ENCODE measurements at places on chromosomes 11 and 22. TPM values are rescaled to one million over a fixed set of nuclear protein-coding genes. Genes with fewer than 3 reads are reported as not detected.

- no peak for DNase-seq
These were observed 54.1 kb downstream of the CEP164 start for GRCh38 chr11:117381481-117382387.

- no peak for DNase-seq
These were observed 79.1 kb upstream of the CLPB start for GRCh38 chr11:72513411-72513810.

DNA sequence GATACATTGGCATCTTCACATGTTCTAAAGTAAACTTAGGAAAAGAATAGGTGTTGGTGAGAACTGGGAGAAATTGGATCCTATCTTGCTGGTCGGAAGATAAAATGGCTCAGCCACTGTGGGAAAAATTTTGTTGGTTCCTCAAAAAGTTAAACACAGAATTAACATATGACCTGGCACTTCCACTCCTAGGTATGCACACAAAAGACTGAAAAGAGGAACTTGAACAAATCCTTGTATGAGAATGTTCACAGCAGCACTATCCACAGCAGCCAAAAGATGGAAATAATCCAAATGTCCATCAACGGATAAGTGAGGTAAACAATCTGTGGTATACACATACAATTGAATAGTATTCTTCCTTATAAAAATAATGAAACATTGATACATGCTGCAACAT, 4.8 kb upstream of the TPH1 start:
- no peak for DNase-seq

DNA sequence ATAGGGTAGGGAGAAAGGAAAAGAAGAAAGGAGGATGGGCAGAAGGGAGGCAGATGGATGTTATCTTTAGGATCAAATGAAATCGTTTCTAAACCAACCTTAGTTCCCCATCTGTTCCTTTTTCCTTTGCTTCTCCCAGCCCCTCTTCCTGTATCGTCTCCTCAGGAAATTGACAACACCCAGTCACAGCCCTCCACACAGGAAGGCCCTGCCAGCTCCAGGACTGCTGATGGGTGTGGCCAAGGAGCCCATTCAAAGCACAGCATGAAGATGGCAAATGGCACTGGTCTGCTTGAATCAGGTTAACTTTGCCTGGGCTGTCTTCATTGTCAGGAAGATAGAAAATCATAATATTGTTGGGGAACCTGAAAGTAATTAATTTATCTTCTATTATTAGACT, 164.8 kb downstream of the C11orf87 start:
- no peak for DNase-seq

DNA sequence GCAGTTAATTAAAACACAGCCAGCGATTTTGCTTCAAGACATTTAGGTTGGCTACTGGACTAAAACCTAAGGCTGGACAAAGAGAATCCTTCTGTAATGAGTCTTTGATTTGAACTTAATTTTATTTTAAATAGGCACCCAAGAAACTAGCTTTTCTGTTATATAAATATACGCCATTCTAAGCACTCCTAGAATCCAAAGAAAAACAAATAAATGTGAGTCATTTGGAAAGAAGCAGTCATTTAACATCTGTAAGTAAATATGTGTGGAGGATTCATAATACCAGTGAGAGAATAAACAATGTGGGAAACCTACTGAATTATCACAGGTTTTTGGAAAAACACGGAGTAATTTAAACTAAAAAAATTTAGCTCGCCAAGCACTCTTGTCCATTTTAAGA, 1.2 kb upstream of the TECTA start:
- no peak for DNase-seq

DNA sequence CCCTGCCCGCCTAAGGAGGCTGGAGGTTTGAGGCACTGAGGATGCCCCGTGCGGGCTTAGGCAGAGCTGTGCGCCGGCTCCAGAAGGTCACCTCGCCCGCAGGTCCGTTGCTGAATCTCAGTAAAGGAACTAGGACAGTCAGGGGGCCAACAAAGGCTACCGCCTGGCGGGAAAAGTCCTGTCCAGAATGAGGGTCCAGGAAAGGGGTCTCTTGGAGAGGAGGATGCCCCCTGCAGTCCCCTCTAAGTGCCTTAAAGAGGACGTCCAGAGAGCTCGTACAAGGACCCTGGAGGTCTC, 548 bp downstream of the PVALB start:
- DNase-seq: no peak

DNA sequence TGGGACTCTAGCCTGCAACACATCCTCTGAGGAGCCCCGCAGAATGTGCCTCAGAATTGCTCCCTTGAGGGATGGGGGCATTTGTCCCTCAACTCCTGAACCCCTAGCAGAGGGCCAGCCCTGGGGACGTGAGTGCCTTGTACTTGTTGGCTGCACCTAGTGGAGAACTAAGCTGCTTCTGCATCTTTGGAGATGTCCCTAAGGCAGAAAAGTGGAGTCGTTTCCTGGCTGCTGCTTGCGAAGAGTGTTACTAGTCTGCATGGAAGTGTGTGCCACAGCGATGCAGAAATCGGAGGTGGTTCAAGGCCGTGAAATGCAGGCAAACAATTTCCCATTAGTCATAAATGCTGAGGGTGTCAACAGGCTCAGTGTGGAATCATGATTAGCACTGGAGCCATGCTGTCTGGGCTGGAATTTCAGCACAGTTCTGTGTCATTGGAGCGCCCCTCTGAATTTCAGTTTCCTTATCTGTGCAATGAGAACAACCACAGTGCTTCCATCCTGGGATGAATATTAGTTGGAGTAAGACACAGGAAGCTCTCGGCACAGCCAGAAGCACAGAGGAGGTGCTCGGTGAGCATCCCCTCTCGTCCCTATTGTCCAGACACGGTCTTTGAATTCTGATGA, 56.5 kb downstream of the MIAT start:
- no peak for DNase-seq

DNA sequence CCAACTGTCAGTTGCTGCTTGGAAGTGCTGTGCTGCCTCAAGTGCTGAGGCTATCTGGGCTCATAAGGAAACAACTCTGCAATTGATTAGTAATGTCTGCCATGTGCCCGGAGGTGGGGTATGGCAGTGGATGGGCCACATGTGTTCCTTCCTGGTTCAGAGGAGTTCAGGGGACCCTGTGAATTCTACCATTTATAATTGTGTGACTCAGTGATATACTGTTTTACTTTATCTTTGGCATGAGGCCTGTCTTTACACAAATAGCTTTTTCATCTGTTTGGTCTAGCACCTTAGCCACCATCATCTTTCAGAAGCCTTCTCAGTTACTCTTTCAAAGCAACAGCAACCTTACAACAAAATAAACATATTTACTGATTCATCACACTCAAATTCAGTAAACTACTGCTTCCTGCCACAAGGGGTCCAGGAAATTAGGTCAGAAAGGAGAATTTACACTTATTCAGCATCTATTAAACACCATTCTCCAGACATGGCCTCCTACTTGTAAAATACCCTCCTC, 20.9 kb downstream of the DKK3 start:
- no peak for DNase-seq

DNA sequence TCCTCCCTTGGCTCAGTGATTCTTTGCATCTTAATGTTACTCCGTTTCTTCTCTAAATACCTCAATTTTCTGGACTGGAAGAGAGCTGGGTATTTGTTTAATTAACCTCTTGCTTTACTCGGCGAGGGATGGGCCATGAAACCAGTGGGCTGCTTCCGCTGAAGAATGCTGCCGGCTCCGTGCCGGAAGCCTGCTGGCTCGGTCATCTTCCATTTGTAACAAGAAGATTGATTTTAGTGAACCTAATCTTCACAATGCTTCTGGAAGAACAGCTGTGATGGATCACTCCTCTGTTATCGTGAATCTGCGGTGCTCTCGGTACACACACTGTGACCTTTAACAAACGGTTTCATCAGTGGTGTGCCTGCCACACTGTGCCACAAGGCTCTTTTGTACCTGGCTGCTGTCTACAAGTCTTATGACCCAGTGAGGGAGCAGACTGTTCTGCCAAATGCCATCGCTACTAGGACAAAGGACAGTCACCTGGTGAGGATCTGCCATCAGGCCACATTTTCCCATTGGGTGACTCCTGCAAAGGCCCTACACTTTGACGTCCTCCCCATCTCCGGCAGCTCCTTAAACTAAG, 25.3 kb upstream of the PARVB start:
- peak; percentile 43 for DNase-seq

DNA sequence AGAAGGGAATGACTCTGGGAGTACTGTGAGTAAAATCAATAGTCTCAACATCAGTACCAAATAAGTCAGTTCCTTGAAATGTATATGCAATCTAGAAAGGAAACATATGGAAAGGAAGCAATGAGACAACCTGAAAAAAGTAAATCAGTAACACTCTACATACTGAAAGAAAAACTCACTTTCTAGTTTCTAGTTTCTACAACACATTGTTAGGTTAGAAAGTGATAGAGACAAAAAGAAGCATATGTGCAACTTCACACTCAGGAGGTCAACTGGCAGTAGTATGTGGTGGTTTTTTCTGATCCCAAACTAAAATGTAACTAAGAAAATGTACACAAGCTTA, 156.5 kb upstream of the SOX6 start:
- no peak for DNase-seq

GRCh38 chr22:27199354-27199753, 542.0 kb downstream of the MIAT start:
- no peak for DNase-seq

- no peak for DNase-seq
These were observed 6.1 kb downstream of the MRPL11 start for GRCh38 chr11:66432597-66432996.

DNA sequence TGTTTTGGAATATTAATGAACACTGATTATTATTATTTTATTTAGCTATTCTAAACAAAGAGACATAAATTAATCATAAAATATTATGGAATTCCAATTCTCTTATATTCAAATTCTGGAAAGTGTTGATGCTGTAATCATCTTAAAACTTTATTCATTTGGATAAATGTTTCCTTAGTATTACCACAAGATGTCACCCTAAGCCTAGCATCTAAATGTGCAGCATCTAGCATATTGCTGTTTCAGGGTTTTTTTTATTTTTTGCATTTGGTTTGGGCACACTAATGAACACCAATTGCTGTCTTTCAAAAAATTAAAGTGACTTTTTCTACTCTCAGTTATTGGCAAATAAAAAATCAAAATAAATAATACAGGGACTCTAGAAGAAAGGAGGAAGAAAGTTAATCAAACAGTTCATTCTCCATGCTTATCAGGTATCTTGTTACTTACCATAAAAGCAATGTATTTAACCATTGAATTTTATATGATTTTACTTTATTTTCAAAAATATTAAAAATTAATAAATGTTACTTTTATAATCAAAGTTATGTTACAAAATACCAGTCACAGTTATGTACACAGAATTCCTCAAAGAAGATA, 31.8 kb downstream of the DLG2 start:
- DNase-seq: no peak

DNA sequence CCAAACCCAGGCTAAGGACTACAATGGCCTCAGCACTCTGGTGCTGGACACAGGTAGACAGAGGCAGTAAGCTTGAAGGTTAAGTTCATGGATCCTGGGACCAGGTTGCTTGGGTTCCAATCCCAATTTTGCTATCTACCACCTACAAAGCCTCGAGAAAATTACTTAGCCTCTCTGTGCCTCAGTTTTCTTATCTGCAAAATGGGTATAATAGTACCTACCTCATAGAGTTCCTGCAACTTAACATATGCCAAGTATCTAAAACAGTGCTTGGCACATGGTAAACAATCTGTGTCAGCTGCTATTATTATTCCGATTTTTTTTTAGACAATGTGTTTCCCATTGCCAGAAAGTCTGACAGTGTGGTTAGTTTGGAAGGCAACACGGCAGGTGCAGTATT, 37.5 kb downstream of the SYN3 start:
- DNase-seq: no peak

- no peak for DNase-seq
These were observed 66.5 kb upstream of the AMPD3 start for GRCh38 chr11:10388574-10388973.

DNA sequence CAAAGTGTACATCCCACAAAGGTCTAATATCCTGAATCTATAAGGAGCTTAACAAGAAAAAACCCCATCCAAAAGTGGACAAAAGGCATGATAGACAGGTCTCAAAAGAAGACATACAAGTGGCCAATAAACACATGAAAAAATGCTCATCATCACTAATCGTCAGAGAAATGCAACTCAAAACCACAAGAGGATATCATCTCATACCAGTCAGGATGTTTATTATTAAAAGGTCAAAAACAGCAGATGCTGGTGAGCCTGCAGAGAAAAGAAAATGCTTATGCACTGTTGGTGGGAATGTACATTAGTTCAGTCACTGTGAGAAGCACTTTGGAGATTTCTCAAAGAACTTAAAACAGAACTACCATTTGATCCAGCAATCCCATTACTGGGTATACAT, 12.7 kb downstream of the LGALS12 start:
- DNase-seq: no peak

- DNase-seq: no peak
These were observed 2.8 kb downstream of the SLC7A4 start for GRCh38 chr22:21029486-21030025.

- DNase-seq: peak; percentile 87
These were observed 2.9 kb upstream of the GGT5 start for GRCh38 chr22:24247564-24248344.

DNA sequence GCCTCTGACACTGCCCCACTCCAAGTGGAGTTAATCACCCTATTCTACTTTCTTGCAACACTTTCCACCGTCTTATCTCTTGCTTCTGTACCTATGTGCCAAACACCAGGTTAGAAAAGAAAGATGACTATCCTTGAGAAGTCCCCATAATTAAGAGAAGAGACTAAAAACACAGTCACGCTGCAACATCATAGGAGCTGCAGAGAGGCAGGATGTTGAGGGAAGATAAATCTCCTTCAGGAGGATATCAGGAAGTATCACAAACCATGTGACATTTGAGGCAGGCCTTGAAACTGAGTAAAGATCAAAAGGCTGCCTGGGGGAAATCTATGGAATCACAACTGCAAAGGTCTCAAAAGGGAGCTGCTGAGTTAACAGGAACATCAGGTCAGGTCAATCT, 24.8 kb downstream of the GAB2 start:
- no peak for DNase-seq

GRCh38 chr11:65558002-65558929, at the start of gene LTBP3:
LTBP3 (minus strand) TSS chr11:65558359; CDS start chr11:65557959, 400 bp downstream.
- DNase-seq: peak; percentile 87

GRCh38 chr11:79694368-79694767, 253.5 kb upstream of the TENM4 start:
- DNase-seq: no peak

DNA sequence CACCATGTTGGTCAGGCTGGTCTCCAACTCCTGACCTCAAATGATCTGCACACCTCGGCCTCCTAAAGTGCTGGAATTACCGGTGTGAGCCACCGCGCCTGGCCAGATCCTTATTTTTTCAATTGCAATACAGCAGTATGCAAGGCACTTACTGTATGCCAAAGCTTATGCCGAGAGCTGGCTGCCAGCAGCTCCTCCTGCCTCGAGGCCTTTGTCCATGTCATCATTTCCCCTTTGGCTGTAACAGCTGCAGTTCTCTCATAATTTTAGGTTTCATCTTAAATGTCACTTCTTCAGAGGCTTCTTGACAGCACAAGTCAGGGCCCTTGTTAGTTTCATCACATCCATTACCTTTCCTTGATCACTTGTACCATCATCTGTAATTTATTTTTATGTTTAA, 1.5 kb upstream of the SREBF2 start:
- no peak for DNase-seq

The SYT9 gene
- total RNA-seq: 0.53 TPM

The OR51B5 gene
- not detected for total RNA-seq

The OR8A1 gene
- total RNA-seq: not detected

The LRP4 gene
- total RNA-seq: 22.9 TPM

The TRMT112 gene
- 98.3 TPM for total RNA-seq

The RCOR2 gene
- 4.9 TPM for total RNA-seq

The LRRC55 gene
- 0.35 TPM for total RNA-seq

The CDHR5 gene
- total RNA-seq: not detected

The CCDC116 gene
- total RNA-seq: not detected

The CPT1B gene
- 135 TPM for total RNA-seq

The RFPL3 gene
- total RNA-seq: not detected

The KCNJ1 gene
- total RNA-seq: not detected

The TTC17 gene
- 33.2 TPM for total RNA-seq
